ENCODE measurements at places on chromosomes 11 and 22. TPM values are rescaled to one million over a fixed set of nuclear protein-coding genes. Genes with fewer than 3 reads are reported as not detected.

DNA sequence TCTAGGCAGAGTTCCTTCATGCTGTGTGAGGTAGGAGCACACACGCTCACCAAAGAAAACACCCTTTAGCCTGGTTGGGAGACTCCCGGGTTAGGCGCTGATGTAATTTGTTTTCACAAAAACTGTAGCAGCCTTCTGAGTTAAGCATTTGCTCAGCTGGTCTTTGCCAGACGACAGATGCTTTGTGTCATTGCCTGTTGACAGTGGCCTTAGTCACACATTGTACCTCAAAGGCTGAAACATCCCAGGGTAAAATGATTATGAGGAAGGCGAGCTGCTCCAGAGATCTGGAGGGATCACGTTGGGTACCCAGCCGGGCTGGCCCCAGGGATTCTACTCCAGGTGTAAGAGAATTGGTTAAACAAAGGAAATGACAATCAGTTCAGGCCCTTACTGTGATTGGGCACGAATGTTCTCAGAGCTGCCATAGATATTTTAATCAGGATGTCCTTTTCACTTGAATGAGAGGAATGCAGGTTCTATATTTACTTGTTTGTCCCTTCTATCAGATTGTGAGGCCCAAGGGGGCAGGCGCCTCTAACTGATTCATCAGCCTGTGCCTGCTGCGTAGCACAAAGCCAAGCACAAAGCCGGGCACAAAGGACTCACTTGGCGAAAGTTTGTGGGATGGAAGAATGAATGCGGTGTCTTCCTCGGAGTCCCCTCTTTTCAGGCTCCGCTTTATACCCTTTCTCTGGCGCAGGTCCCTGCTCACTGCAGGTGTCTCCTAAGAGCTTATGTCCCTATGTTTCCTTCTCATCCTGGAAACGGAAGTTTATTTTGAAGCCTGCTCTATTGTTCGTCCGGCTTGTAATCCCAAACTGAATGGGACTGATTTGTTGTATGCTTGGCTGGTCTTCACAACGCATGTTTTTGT lies 47.1 kb downstream of the ADM start:
- DNase-seq: no peak

DNA sequence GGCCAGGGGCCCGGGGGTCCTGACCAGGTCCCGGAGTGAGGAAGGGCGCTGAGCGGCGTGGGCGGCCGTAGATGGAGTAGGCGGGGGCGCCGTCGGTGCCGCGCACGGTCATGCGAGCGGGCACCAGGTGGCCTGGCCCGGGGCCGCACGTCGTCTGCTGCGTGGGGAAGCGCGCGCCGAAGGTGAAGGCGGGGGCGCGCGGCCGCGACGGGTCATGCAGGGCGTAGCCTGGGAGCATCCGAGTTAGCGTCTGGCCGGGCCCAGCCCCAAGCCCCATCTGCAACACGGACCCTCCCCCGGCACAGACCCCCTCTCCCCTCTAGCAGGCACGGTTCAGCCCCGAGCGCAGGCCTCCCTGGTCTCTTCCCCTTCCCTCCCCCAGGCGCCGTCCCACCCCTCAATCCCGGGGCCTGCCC lies 1.7 kb upstream of the TYMP start:
- no peak for DNase-seq

GRCh38 chr11:32131321-32131720 lies 40.4 kb downstream of the RCN1 start:
- DNase-seq: no peak

INS gene
- total RNA-seq: not detected

OR2AG2 gene
- 0.91 TPM for total RNA-seq

FAM111B gene
- 1.4 TPM for total RNA-seq
